ENCODE measurements at places on chromosomes 2 and 18.

GRCh38 chr2:95530734-95531133 lies 46.2 kb upstream of the TRIM43B start:
- DNase-seq, result peak; percentile 83

DNA sequence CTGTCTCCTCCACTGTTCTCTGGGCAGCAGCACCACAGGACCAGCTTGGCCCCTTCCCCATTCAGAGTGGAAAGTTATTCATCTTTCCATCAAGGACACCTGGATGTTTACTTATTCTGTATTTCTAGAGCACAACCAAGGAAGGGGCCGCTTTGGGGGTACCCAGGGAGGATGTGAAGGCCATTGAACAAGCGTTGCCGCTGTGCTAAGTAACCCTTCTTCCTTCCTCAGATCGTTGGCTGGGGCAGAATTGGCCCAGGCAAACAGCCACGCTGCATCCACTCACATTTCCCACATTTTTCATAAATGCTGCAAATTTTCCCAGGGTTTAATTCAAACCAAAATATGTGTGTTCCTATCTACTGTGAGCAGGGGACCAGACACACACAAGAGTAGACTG lies 76.2 kb upstream of the NPAS2 start:
- no peak for DNase-seq

GRCh38 chr2:60468382-60469085 lies 84.9 kb downstream of the BCL11A start:
- DNase-seq, result peak; percentile 39

DNA sequence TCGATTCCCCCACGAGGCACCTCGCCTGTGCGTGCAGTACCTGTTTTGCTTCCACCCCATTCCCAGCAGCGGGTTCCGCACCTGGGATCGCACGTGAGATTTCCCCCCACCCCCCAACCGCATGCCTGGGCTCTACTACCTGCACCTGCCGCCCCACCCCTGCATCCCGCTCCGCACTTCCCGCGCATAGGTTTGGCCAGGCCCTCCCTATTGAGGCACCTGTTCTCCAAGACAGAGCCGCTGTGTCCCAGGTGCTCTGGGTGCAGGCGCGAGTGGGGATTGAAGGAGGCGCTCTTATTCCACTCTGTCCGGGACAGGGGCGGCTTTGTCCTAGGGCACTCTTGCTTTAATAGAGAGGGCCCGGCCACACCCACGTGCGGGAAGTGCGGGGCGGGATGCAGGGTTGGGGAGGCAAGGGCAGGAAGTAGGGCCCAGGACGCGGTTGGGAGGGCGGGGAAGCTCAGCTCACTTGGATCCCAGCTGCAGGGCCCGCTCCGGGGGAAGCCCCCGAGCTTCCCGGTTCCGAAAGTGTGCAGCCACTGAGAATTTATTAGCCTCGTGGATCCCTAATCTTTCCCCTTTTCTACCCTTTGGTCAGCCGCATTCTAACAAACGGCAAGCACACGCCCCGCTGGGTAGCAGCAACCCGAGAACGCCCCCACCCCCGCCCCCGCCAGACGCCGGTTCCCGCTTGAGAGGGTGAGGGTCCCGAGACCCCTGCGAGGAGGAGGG lies 670 bp upstream of the MOCOS start:
- DNase-seq, result no peak

DNA sequence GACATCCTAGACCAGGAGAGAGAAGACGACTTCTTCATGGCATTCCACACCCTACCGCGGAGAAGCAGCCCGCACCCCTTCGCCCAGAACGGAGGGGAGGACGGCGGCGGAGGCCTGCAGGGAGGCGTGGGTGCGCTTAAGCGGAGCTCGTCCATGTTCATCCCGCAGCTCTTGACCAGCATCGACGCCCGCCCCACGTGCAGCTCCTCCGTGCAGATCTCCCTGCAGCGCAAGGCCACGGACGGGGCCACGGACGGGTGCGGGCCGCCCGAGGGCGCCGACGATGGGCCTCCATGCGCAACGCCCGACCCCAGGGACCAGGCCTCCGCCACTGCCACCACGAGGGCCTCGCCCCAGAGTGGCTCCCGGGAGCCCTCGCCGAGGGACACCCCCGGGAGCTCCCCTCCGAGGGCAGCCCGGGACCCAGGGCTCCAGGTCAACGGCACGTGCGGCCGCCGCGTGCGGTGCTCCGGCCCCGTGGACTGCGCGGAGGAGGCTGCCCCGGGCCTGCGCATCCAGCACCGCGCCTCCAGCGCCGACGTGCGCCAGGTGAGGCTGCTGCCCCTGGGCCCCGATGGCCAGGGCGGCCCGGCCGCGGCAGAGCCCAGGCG lies 211.8 kb downstream of the NEDD4L start:
- no peak for DNase-seq

DNA sequence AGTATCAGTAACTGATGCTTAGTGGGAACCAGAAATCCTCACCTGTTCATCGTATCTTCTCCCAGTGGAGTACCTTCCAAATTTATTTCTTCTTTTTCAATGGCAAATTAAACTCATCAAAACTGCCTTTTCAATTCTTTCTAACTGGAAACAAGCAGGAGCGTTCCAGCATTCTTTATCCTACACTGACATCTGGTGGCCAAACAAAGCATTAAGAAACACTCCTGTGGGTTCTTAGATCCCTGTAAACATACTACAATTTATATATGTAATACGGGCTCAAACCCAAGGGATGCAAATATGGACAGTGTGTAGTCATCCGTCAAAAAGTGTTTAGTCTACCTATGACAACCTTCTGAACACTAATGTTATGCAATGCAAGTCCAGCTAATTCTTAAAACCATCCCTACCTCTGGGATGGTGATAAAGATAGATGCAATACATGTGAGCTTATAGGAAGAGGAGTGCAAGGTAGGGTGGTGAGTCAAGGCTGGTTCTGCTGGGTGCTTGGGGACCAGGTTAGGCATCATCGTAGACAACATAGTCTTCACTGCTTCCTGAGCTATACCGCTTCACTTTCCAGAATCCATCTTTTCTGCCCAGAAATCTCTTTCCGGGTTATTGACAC lies 375.0 kb downstream of the CTNNA2 start:
- peak; percentile 48 for DNase-seq

DNA sequence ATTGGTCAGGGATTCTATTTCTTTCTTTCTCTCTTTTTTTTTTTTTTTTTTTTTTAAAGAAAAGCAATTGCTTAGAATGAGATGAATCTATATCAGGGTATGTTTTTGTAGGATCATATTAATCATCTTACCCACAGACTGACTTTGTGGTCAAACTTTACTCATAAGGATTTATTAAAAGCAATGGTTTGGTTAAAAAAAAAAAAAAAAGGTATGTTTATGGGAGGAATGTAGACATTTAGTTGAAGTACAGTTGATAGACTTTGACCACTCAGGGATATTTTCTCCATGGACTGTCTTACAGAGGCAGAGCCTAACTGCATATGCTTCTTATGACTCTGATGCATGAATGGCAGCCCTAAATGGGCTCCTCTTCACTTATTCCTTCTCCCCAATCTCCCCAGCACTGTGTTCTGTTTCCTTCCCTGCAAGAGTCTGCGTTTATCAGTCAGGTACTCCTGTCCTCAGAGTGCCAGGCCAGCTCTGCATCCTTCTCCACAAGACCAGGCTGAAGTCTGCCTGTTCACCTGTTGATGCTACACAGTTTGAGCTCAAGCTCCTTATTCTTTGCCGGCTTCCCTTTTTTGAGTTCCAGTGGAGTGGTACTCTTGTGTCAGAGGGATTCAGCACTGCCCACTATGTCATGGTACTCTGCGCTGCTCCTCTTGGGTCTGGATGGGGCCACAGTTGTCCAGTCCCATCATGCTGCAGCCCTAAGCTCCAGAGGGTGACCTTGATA lies 24.3 kb downstream of the CRIM1 start:
- DNase-seq, result no peak
